HEK293T (cell line): ENCODE measurements at places on chromosomes 5 and 9.

- no peak for DNase-seq
Measured at GRCh38 chr5:67233075-67233474, 36.5 kb upstream of the CD180 start.

- no peak for DNase-seq
Measured at GRCh38 chr5:176608142-176608705, 1.7 kb downstream of the GPRIN1 start.

GRCh38 chr5:7815892-7816534, 34.9 kb downstream of the CFAP90 start:
- DNase-seq = peak; percentile 83

- DNase-seq = peak; percentile 69
Measured at GRCh38 chr9:115591584-115591984, 473.6 kb upstream of the TNC start.

DNA sequence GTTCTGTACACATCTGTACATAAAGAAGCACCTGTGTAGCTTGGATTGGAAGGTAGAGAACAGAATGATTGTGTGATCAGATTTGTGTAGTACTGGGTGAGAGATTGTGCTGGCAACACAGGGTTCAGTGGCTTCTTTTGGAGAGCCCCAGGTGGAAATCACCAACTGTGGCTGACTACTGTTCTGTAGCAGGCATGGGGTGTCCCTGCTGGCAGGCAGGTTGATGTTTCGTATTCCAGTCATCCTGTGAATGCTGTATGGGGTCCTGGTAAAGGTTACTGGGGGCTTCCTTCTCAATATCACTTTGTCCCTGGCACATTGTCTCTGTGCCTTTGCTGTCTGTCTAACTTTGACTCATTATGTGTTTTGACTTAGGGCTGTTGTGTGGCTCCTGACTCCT, 5.3 kb downstream of the ASPN start:
- DNase-seq = no peak

- peak; percentile 7 for DNase-seq
Measured at GRCh38 chr5:25362799-25363198, 718.0 kb upstream of the CDH10 start.

DNA sequence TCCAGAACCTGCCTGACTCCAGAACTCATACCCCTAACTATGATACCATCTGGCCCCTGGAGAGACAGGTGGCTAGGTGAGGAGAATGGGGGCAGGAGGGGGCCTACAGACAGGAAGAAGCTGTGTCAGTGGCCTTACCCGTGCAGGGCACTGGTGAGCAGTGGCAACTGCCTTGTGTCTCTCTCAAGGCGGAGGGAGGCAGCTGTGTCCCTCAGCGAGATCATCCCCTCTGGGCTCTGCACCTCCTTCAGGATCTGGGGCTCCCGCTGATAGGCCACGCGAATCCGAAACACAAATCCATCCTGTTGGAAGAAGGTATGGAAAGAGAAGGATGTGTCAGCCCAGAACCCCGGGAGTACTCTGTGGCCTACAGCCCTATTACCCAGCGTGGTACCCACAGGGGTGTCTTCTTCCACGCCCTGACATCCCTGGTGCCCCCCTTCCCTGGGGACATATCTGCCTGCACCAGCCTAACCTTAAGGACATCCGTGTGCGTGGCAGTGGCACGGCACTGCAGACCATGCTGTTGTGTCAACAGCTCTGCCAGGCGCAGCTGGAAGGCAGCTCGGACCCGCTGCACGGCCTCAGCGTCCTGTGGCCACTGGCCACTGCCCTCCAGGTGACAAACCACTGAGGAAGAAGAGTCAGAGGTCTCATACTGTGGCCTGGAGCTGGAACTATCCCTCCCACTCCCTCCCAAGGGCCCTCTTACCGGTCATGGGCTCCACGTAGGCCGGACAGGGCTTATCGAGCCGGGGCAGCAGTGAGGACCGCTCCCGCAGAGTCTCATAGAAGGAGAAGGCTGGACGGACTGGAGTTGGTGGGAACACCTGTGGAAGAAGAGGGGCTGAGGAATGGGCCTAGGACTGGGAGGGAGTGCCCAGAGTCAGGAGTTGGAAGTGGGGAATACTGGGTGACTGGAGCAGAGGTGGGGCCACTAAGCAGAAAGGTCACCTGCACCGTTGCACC, 7.8 kb downstream of the NOL6 start:
- DNase-seq = no peak

- no peak for DNase-seq
Measured at GRCh38 chr9:132356324-132356924, 1.6 kb upstream of the SETX start.

GRCh38 chr5:128649192-128649591, 111.1 kb upstream of the FBN2 start:
- DNase-seq = no peak

GRCh38 chr5:87729781-87730180, 317.1 kb upstream of the CCNH start:
- DNase-seq = no peak

- no peak for DNase-seq
Measured at GRCh38 chr5:73529081-73529480, 30.8 kb downstream of the BTF3 start.

DNA sequence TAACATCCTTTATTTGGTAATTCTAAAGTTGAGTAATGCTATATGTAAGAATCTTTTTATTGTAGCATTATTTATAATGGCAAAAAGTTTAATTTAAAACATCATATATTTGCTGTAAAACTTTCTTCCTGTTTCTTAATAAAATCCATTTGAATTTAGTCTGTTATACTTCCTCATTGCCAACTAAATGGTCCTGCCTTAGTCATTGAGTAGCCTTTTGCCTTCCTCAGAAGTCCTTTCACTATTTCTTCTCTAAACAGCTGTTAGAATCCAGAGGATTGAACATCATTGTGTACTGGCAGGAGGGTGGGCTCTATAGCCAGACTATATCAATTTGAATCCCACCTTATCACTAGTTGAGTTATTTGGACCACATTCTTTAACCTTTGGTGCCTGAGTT, 11.0 kb downstream of the SLC44A1 start:
- DNase-seq = no peak

DNA sequence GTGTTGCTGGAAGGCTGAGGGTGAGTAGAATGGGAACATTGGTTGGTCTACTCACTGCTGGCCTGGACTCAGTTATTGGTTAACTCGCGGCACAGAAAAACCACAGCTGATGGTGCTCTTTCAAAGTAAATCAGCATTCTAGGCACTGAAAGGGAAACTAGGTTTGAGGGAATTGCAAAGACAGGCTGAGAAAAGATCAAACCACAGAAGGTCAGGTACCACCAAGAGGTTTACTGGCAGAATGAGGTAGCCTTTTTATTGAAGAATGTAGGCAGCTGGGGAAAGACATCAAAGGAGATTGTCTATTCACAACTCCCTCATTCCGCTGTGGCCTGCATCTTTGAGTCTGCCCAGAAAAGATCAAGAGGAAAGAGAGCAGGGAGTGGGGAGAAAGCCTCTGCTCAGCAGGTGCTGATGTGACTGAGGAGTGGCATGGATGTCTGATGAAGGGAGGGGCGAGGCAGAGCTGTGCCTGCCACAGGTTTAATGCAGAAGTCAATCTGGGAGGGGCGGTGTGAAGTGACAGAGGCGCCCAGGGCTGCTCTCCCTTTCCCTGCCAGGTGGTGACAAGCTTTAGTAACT, 255.5 kb downstream of the MAN2A1 start:
- no peak for DNase-seq

GRCh38 chr9:26656003-26656870, 236.4 kb downstream of the CAAP1 start:
- DNase-seq = peak; percentile 56

- DNase-seq = no peak
Measured at GRCh38 chr9:97863314-97863713, 10.3 kb downstream of the FOXE1 start.

DNA sequence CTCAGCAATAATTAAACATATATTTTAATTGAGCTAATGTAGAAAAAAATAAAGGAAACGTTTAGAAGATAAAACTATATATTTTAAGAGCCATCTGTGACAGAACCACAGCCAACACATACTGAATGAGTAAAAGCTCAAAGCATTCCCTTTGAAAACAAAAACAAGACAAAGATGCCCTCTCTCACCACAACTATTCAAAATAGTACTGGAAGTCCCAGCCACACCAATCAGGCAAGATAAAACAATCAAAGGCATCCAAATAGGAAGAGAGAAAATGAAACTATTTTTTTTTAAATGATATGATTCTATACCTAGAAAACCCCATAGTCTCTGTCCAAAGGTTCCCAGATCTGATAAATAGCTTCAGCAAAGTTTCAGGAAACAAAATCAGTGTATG, 262.0 kb downstream of the HTR1A start:
- no peak for DNase-seq

- DNase-seq = no peak
Measured at GRCh38 chr9:37760416-37761161, 7.0 kb downstream of the TRMT10B start.

- DNase-seq = no peak
Measured at GRCh38 chr9:124505006-124505900, 1.9 kb downstream of the NR5A1 start.

DNA sequence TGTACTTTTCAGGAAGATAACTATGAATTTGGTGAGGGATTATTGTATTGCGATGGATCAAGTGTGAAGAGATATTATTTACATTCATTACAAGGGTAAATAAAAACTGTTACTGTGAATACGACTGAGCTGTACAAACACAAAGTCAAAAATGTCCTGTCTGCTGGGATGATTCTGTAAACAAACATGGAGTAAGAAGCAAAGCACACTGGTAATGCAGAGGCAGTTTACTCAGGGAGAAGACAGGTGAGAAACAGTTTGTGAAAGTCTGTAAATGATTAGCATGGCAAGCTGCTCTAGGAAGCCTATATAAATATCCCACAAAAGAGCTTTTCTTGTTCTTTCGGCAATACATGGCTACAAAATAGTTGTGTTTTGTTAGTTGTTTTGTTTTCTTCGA, 115.4 kb upstream of the GNA14 start:
- DNase-seq = no peak

- DNase-seq = no peak
Measured at GRCh38 chr9:89114741-89115140, 63.9 kb downstream of the SHC3 start.

GRCh38 chr5:121795511-121795910, 56.2 kb upstream of the FTMT start:
- DNase-seq = no peak

DNA sequence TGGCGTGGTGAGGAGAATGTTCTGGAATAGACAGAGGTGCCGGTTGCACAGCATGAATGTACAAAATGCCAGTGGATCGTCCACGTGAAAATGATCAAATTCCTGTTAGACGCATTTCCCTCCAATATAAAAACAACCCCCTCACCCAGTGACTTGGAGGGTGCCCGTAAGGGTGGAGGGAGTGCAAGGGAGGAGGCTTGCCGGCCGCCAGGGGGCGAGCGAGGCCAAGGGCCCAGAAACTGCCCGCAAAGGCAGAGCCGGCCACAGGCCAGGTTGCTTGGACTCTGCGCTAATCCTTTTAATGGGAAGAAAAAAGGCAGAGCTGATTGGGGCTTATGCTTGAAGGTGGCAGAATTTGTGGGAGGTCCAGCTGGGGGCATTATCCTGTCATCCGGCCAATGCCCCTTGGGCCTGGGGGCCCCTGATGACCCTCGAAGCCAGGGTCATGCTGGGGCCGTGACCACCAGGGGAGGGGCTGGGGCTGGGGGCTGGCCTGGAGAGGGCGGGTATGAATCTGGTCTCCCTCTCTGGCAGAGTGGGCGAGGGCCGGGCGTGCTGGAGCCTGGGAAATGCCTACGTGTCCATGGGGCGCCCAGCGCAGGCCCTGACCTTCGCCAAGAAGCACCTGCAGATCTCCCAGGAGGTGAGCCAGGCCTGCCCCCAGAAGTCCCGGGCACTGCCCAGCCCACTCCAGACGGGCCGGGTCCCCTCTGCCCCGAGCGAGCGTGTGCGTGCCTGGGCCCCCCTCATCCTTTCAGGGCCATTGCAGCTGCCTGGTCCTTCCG, 12.0 kb downstream of the GPSM1 start:
- DNase-seq = peak; percentile 85

- DNase-seq = no peak
Measured at GRCh38 chr9:115522912-115523311, 405.0 kb upstream of the TNC start.

- DNase-seq = no peak
Measured at GRCh38 chr5:160152287-160152686, 33.0 kb upstream of the PWWP2A start.

DNA sequence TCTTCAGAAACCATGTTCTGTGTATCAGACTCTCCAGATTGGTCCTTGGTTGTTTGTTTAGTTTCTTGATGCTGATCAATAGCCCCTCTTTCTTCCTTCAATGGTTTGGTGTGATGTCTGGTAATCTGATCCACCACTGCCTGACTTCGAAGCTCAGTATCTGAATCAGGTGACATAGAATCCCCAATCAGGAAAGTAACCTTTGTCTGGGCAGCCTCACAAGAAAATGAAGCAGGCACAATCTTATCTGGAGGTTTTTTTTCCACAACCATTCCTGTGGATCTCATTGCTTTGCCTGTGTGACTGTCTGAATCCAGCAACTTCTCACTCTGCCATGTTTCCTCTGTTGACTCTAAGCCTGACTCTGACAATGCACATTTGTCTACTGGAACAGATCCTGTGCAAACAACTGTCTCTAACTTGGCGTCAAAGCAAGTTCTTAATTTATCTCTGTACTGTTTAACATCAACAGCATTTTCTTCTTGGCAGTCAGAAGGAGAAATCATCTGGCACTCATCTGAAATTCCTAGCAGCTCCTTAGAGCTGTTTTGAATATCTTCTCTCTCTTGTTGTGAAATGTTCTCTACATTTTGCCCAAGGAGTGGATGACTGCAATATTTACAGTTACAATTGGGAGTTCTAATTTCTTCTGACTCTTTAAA, 37.1 kb upstream of the RAPGEF6 start:
- DNase-seq = no peak

- DNase-seq = no peak
Measured at GRCh38 chr5:107168086-107168485, 502.7 kb downstream of the EFNA5 start.

- DNase-seq = no peak
Measured at GRCh38 chr9:113504725-113505590, 41.4 kb downstream of the RGS3 start.

GRCh38 chr9:70113403-70114022, 69.9 kb downstream of the MAMDC2 start:
- peak; percentile 71 for DNase-seq

GRCh38 chr9:14296495-14297113, 17.3 kb downstream of the NFIB start:
- no peak for DNase-seq

- no peak for DNase-seq
Measured at GRCh38 chr5:133934822-133935666, 33.4 kb downstream of the C5orf15 start.

GRCh38 chr9:76378367-76379073, 15.7 kb downstream of the RFK start:
- no peak for DNase-seq

DNA sequence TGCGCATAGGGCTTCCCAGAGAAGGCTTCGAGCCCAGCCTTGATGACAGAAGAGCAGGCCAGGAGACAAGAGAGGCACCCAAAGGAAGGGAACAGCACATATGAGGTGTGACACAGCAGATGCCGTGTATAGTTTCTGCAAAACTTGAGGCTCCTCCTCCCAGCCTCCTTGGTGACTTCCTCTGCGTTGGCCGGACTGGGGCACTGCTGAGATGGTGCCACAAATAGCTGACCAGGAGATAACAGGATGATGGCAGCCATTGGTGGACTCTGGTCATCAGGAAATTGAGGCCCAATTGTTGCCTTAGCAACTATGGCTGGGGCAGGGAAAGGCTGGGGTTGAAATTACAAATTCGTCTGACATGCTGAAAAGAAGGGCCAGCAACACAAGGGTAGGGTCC, 4.8 kb upstream of the ZNF79 start:
- no peak for DNase-seq
